Stimulated activated effector memory CD8-positive, alpha-beta T cell treated with anti-CD3 and anti-CD28 coated beads, Interleukin-12 subunit alpha, Interleukin-12 subunit beta, amount 100 ng/mL, for 72 hours (primary cell): ENCODE measurements at places on chromosomes 1 and 21.
A peak's percentile ranks its signal among the peaks of the same experiment; 100 is the strongest.

DNA sequence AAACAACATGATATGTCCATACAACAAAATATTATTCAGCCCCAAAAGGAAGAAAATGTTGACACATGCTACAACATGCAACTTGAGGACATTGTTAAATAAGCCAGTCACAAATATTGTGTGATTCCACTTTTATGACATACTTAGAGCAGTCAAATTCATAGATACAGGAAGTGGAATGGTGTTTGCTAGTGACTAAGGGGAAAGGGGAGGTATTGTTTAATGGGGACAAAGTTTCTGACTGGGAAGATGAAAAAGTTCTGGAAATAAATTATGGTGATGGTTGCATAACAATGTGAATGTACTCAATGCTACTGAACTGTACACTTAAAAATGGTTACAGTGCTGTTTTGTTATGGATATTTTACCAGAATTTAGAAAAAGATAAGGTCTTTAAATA, 77.7 kb downstream of the RHOU start:
- no peak for DNase-seq

DNA sequence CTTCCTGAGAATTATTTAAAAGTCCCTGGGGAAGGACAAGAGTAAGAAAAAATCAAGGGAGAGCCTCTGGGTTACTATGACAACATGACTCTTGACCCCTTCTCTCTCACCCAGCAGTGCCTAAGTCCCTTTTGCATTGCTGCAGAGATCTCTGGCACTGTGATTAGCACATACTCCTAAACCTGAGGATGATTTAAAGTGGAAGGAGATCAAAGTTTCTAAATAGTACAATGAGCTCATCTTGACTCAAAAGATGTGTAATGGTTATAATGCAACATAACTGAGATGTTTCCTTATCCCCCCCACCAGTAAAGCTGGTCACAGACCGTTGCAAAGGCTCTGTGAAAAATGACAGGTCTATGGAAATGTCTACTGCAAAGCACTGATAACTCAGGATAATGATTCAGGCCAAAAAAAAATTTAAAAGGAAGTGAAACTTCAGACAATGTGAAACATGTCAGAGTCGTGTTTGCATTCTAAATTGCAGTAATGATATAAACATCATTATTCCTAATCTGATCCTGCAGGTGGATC, 519.2 kb downstream of the KIF26B start:
- no peak for DNase-seq

DNA sequence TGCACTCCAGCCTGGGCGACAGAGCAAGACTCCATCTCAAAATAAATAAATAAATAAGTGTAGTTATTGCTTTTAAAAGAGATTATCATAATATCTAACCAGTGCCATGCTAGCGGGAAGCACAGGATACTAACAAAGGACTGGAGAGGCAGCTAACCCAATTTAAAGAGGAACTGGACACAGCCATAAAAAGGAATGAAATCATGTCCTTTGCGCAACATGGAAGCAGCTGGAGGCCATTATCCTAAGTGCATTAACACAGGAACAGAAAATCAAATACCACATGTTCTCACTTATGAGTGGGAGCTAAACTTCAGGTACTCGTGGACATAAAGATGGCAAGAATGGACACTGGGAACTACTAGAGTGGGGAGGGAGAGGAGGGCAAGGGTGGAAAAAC, 54.9 kb downstream of the TM2D1 start:
- DNase-seq: no peak

DNA sequence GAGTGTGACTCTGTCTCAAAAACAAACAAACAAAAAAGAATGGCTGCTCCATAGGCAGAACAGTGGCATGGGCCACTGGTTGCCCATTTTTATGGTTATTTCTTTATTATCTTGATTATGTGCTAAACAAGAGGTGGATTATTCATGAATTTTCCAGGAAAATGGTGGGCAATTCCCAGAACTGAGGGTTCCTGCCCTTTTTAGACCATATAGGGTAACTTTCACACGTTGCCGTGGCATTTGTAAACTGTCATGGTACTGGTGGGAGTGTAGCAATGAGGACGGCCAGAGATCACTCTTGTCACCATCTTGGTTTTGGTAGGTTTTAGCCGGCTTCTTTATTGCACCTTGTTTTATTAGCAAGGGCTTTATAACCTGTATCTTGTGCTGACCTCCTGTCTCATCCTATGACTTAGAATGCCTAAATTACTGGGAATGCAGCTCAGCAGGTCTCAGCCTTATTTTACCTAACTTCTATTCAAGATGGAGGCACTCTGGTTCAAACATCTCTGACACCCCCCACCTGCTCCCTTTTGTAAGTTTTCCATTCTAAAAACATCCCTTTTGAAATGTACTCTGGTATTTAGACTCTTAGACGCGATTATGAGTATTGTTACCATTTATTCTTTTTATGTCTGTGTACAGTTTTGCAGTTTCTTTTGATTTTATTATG, 57.1 kb downstream of the RAVER2 start:
- no peak for DNase-seq

GRCh38 chr1:117009132-117009531, 7.6 kb downstream of the CD101 start:
- no peak for DNase-seq

DNA sequence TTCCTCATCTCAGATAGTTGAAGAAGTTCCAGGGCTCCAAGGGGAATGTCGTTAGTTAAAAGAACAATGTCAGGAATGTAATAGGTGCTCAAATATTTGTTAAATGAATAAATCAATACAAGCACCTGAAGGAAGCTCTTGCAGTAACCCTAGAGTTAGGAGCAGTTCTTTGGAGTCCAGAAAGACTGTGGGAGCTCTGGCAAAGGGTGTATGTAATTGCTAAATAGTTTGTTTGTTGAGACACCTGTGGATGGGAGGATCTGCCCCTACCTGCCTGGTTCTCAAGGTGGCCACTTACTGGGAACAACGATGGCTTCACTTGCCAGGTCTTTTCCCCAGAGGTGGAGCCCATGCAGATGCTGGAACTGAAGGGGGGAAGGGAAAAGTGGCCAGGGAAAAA, 27.5 kb upstream of the JUN start:
- DNase-seq: no peak

DNA sequence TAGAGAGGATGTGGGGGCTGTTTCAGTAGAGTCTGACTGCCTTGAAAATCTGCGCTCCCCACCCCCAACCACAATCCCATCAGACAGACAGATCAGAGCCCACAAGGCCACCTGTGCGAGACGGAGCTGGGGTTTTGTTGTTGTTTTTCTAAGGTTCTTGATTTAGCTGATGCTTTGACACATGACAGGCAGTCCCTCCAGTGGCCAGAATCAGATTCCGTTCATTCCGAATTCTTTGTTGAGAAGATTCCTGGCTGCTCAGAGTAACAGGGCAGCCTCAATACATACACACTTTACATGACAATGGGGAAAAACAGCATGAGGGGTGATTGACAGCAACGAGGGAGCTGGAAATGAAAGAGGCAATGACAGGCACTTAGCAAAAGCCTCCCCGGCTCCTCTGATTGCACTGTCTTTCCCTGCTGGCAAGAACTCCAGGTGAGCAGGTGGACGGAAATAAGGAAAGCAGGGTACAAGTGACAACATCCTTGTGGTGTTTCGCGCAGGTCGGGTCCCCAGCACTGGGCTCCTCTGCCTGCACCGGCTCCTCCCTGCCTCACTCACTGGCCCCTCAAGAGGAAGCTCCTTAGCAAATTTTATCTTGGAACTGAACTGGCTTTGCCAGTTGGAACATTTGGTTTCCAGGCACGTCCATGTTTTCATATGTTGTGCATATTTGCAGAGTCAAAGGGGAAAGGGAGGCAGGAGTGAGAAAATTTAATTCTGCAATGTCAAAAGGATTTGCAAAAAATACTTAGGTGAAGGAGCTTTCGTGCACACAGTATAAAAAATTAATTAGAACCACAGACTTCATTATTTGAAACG, 148.7 kb downstream of the PGBD5 start:
- no peak for DNase-seq

DNA sequence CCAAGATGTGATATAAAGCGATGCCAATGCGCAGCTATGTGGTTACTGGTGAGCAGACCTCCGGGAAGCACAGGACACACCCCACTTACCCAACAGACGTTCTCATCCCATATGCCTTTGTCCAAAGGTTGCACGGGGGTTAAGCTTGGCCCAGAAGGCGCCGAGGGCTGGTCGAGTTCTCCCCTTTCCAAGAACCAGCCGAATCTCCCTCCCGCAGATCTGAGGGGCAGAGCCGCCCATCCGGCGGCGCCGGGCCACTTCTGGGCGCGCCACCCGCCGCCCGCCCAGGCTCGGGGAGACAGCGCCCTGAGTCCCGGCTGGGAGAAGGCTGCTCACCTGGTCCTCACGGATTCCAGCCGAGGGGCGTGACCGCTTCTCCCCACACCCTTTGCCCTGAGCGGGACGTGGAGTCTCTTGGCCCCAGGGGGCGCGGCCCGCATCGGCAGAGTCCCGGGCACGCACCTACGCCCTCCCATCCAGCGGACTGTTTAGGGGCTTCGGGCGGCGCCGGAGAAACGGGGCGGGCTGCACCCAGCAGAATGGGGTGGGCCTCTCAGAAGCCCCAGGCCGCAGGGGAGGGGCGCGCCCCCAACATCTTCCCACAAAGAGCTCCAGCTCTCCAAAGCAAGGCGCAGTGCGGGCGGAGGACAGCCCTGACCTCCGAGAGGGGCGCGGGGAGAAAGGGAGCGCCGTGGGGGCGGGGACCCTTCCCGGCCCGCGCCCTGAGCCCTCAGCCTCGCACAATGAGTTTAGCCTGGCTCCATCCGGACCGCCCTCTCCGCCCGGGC, 615 bp downstream of the GPR161 start:
- no peak for DNase-seq

DNA sequence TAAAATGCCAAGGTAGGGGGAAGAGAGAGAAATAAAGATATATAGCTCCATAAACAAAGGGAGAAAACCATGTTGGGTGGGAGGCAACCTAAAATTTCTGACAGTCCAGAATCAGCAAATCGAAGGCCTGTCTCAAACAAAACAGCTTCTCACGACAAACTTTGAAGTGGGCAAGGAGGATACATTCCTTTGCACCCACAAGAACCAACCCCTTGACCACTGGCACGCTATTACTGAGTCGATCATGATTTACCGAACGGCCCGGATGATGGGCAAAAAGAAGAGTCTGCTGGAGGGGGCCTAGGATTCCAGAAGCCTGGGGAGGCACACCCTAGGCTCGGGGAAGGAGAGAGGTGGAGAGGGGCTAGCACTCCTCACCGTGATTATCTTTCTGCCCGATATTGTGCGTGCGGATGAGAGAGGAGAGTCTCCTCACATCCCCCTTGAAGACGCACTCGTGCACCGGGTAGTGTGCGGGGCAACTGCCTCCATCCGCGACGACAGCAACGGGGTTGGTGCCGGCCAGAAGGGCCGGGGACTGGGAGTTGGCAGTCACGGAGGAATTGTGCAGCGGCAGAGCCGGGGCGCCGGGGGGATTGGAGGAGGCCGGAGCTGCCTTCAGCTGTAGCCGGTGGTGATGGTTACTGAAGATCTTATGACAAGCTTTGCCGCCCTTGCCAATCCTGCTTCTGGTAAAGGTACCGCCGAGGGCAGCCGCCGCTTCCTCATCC, 756 bp downstream of the ANKRD13C start:
- peak; percentile 80 for DNase-seq

DNA sequence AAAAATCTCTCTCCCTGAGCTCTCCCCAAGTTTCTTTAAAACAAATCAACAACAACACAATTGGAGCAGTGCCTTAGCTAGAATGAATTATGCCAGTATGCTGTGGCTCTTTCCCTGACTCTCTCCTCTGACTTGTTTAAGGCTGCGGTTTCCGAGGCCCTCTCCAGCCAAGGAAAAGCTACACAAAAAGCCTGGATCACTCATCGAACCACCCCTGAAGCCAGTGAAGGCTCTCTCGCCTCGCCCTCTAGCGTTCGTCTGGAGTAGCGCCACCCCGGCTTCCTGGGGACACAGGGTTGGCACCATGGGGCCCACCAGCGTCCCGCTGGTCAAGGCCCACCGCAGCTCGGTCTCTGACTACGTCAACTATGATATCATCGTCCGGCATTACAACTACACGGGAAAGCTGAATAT, 1.9 kb downstream of the S1PR1 start:
- peak; percentile 99 for DNase-seq

GRCh38 chr1:110229348-110230001, 19.4 kb downstream of the KCNC4 start:
- no peak for DNase-seq

GRCh38 chr1:1183221-1183747, 9.6 kb downstream of the TTLL10 start:
- DNase-seq: no peak

- no peak for DNase-seq
Measured at GRCh38 chr1:21608798-21609197, 60.4 kb downstream of the RAP1GAP start.
